ENCODE measurements at places on chromosomes 1 and 21. TPM values are rescaled to one million over a fixed set of nuclear protein-coding genes. Genes with fewer than 3 reads are reported as not detected.

RGSL1 gene
- total RNA-seq: not detected

C8B gene
- total RNA-seq: not detected

FOXD2 gene
- 0.46 TPM for total RNA-seq

CACNA1S gene
- under 0.01 TPM for total RNA-seq

TARDBP gene
- 105 TPM for total RNA-seq

INAVA gene
- total RNA-seq: 4.6 TPM

SELENOF gene
- total RNA-seq: 177 TPM

KCND3 gene
- 40.8 TPM for total RNA-seq

CYP4X1 gene
- total RNA-seq: 26.1 TPM

LCK gene
- 0.23 TPM for total RNA-seq

SPRR1A gene
- not detected for total RNA-seq

All from diencephalon (tissue), 1 donor.